ENCODE measurements at places on chromosomes 2 and 18.

GRCh38 chr18:2070631-2071030 is 500.7 kb downstream of the METTL4 start:
- no peak for DNase-seq

- no peak for DNase-seq
These were observed 678 bp upstream of the VAPA start for GRCh38 chr18:9913151-9913525.

- no peak for DNase-seq
These were observed 47.3 kb upstream of the PUM2 start for GRCh38 chr2:20397811-20398447.

DNA sequence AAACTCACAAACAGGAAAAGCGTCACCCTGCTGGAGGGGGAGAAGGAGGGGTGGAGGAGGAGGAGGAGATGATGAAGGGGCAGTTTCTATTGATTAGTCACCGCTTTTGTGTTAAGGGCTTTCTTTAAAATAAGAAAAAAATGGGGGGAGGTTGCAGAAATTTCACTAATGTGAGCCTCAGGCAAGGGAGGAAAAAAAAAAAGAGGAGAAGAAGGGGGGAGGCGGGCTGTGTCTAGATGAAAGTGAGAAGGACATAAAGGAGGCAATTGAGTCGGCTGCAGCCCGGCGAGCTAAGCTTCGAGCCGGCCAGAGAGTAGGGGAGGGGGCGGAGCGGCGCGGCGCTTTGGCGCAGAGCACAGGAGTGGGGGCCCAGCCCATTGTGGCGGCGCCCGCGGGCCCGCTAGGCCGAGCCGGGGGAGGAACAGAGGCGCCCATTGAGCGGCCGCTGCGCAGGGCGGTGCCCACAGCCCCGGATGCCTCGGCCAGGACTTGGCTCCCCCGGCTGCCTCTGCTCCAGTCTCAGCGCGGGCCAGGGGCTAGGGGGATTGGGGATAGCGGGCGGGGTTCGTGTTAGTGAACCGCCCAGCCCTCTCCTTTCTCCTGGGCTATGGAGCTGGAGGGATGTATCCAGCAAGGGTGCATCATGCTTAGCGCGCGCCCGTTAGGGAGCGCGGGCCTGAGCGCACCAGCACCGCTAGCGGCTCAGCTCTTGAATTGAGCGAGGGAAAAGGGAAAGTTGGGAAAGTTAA is 7.9 kb downstream of the PAX3 start:
- DNase-seq, result no peak

DNA sequence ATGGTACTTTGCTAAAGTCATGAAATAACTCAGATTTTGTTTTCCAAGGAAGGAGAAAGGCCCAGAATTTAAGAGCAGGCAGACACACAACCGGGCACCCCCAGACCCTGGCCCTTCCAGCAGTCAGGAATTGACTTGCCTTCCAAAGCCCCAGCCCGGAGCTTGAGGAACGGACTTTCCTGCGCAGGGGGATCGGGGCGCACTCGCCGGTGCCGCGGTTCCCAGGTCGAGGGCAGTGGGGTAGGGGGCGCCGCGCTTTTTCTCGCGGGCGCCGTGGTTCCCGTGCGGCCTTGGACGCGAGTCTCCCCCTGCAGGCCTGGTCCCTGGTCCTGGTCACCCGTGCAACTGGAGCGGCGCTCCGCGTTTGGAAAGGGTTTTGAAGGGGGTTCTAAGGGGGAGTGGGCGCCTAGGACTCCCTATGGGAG is 1.2 kb downstream of the ZNF236 start:
- no peak for DNase-seq

DNA sequence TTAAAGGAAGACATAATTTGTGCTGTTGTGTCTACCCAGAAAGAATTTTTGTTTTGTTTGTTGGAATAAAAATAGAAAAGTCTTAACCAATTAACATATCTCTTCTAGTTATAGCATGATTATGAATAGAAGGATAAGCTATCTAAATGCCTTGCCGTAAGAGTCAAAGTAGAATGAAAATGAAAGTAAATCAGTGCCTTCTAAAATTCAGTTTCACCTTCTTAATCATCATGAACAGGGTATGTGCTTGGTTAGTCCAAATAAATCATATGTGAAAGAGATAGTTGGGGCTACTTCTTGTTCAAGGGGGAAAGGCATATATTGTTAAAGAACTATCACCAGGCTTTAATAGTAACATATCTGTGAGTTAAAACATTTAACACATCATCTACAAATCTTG is 91.5 kb downstream of the GULP1 start:
- DNase-seq, result no peak

- DNase-seq, result no peak
These were observed 71.1 kb downstream of the ROCK1 start for GRCh38 chr18:21040466-21040865.

- no peak for DNase-seq
These were observed 3.0 kb downstream of the BUB1 start for GRCh38 chr2:110674620-110675555.

- DNase-seq, result no peak
These were observed 509.6 kb upstream of the TCF4 start for GRCh38 chr18:56097621-56098020.

DNA sequence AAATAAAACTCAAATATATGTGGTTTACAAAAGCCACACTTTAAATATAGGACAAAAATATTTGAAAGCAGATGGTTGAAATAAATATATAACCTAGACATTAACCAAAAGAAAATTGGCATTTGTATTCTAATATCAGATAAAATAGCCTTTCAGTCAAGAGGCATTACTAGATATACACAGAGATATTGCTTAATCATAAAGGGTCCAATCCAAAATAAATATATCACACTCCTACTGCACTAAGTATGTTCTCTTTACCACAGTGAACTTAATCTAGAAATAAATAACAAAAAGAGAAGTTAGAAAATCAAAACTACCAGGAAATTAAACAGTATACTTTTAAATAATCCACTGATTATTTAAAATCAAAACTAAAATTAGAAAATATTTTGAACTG is 34.2 kb upstream of the KCNJ3 start:
- DNase-seq, result no peak

DNA sequence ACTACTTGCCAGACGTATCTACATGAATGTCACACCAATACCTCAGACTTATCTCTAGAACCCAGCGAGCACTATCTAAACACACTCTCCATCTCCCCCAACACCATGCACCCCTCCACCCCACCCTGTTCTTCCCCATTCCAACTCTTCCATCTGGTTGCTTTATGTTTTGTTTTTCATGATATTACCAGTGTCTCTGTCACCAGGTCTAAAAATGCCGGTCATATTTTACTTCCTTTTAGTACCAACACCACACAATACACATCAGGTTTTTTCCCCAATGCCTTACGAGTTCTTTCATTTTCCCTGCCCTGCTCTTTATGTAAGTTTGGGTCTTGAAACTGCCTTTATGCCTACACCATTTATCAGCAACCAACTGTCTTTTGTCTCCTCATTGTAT is 10.2 kb upstream of the ITGA4 start:
- no peak for DNase-seq

GRCh38 chr2:144521686-144522085 is 1.8 kb upstream of the ZEB2 start:
- DNase-seq, result no peak

DNA sequence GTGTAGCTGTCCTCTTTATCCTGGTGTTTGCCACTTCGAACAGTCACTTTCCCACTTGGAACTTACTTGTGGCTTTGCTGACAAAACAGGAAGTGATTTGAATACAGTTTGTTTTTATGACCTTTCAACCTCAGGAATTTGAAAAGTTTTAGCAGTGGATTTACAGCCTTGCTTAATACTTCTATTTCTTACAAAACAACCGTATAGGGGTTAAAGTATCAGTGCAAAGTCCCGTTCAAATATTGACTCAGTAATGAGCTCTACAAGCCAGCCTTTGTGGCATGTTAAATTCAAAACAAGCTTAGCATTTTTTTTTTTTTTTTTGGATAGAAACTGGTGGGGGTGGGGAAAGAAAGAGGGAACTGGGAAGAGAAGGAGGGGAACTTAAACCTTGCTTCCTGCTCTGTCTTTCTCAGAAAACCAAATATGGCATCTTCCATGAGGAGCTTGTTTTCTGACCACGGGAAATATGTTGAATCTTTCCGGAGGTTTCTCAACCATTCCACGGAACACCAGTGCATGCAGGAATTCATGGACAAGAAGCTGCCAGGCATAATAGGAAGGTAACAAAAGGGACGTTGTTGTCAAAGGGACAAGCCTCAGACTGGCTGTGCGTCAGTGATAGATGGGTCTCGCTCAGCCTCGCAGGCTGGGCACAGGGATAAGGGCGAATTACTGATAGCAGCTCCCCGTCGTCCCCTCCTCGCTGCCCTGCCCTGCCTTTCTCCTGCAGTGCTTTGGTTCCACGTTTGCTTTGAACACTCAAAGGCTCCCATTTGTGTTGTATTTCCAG is at the start of gene HNMT:
Gene HNMT, plus strand, starts transcription at position 408 of the 793 bp plus-strand sequence. Its CDS starts 19 bp downstream, at position 427.
- DNase-seq, result no peak

GRCh38 chr18:57839942-57840381 is 36.8 kb upstream of the ATP8B1 start:
- DNase-seq, result no peak

GRCh38 chr18:24987303-24988252 is 364.4 kb downstream of the ZNF521 start:
- DNase-seq, result no peak

DNA sequence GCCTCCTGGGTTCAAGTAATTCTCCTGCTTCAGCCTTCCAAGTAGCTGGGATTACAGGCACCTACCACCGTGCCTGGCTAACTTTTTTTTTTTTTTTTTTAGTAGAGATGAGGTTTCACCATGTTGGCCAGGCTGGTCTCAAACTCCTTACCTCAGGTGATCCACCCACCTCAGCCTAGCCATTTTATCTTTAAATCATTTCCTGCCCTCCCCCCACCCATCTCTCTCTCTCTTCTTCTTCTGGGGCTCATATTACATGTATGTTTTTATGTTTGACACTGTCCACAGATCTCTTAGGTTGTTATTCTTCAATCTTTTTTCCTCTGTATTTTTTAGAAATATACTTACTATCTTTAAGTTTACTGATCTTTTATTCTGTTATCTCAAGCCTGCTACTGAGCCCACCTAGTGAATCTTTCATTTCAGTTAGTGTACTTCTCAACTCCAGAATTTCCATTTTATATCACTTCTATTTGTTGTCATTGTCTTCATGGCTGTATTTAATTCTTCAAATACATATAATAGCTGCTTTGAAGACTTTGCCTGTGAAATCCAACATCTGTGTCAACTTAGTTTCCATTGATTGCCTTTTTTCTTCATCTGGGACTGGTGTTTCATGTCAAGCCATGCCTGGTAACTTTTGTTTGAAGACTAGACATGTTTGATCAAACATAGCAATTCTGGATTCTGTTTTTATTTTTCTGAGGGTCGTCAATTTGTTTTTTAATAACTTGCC is 16.2 kb downstream of the PLB1 start:
- DNase-seq, result no peak

DNA sequence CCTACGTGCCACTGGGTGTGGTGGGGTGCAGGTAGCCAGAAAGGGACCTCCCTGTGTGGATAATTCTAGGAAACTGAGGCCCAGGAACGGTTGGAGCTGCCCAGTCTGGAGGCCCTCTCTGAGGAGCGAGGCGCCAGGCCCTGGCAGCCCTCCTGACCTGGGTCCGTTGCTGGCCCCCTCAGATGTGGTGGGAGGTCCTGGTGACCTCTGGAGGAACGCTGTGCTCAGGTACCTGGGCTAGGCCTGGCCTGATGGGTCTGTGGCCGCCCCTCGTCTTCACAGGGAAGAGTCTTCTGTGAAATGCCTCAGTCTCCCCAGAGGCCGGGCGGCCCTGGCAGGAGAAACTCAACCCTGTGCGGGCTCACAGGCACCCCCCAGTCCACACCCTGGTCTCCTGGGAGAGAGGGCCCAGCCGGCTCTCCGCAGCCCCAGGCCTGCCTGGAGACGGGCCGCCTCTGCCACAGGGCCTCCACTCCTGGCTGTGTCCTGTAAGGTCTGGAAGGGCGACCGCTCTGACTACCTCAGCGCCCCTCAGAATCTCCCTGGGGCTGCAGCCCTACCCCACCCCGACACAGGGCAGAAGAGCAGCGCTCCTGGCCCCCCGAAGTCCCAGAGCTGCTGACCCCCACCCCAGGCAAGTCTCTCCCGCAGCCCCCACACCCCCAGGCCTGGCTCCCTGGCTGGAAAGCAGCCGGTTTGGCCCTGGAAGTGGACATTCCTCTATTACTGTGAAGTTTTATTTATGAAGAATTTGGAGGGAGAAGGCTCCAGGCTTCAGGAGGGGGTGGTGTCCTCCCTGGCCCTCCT is 3.7 kb downstream of the B3GNT7 start:
- DNase-seq, result no peak

DNA sequence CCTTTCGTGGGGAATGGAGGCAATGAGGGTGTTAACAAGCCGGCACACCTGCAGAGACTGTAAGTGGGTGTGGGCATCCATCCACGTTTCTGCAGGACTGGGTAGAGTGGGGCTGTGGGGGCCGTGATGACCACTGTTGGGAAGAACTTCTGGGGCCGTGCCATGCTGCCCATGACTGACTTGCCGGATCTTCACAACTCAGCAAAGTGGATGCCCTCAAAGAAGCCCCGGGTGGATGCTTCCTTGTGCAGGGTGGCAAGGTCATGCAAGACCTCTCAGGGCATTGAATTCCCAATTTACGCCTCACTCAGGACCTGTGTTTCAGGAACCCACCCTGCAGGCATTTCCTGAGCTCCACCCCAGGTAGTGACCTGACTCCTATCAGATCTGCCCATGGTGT is 143.5 kb upstream of the TPO start:
- DNase-seq, result no peak

DNA sequence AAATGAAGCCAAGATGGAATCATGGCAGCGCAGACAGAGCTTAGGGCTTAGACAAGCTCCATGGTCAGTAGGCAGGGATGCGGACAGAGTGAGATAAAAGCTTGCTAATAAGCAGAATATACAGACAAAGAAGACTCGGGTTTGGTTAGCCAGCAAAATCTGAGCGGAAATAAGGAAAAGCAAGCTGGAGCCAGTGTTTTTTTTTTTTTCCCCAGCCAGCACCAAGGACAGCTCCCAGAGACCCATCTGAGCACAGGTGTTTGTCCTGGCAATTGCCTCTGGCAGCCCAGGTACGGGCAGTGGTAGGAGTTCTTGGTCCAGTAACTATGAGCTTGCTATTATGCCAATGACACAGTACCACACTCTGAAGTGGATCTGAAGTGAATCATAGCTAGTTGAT is 187.6 kb downstream of the ADCYAP1 start:
- no peak for DNase-seq

DNA sequence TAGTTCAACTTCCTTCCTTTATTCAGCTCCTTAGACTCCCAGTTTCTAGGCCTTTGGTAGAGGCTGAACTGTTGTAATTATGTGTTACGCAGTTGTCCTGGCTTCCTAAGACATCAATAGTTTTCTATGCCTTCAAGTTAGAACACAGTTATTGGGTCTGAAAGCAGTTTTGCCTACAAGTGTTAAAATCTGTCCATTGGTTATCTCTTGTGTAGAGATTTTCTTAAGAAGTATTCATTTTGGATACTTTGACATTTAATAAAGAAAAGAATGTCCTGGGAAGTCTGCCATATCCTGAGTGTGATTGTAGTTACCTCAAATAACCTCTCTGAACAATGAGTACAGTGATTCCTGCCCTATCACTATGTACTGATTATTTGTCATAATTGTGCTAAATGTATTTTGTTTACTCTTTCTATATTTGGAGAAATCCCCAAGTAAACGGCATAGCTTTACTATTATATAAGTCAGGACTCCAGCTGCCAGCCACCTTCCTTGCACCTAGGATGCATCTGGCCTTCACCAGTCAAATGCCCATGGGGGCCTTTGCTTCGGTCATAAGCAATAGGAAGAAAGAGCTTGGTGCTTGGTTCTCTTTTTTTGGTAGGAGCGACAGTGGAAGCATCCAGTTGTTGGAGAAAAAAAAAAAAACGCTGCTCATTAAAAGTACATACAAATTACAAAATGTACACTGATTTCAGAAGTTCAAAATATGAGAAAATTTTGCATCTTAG is 449.5 kb upstream of the PKDCC start:
- no peak for DNase-seq
